ENCODE measurements at places on chromosomes 12 and 14. TPM values are rescaled to one million over a fixed set of nuclear protein-coding genes. Genes with fewer than 3 reads are reported as not detected.

- DNase-seq = no peak
Measured at GRCh38 chr12:2526371-2526770, 268.4 kb upstream of the FKBP4 start.

- DNase-seq = no peak
Measured at GRCh38 chr12:68334132-68334531, 2.0 kb upstream of the MDM1 start.

DNA sequence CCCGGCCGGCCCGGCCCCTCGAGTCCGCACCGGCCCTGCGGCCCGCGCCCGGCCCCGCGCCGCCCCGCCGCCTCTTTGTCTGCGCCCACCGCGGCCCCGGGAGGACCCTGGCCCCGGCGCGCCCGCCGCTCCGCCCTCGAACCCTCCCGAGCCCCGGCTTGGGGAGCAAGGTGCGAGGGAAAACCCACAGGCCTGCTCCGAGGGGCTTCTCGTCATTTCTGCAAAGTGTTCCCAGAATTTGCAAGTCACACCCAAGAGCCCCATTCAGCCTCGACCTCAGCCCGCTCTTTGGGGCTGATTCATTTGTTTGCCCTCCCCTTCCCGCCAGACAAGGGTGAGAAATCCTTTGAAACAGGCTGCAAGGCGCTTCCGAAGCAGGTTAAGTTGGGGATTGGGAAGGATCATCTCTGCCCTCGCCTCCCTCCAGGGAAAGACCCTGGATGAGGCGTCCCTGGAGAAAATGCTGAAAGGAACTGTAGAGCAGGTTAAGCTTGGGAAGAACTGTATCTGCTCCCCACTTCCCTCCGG, 325 bp upstream of the CLIP1 start:
- DNase-seq = peak; percentile 19

- no peak for DNase-seq
Measured at GRCh38 chr12:89884416-89884898, 175.8 kb upstream of the ATP2B1 start.

DNA sequence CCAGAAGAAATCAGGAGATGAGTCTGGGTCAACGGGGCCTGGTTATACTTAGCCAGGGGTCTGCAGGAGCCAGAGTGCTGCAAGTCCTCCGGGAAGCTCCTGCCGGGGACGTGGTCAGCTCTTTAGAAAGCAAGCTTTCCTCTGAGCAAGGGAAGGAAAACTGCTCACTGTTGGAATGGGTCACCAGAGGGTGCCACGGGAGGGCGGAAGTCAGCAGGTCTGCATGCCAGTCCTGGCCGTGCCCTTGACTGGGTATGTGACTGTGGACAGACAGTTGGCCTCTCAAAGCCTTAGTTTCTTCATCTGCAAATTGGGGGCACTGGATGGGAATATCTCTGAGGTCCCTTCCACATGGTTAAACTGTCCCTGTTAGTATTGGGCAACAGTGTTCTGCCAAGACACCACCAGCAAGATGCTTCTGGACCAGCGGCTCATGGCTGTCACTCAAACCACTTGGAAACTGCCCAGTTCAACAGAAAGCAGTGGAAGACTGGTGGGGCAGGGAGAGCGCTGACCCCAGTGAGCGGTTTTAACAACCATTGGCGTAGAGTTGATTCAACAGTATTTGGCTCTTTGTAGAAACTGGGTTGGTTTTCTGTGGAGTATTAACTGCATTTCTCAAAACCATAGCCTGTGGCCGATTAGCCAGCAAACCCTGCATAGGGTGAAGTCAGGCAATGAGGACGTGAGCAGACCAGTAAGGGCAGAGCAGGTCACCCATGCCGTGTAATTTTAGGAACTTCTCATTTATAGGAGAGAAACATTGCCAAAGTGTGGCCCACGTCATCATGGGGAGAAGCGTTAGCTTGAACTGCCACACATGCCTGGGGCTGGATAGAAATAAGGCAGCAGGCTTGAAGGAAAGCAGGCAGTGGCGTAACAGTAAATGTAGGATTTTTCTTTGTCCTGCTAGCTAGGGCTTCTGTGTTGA, 163.9 kb upstream of the PRMT8 start:
- DNase-seq = no peak

DNA sequence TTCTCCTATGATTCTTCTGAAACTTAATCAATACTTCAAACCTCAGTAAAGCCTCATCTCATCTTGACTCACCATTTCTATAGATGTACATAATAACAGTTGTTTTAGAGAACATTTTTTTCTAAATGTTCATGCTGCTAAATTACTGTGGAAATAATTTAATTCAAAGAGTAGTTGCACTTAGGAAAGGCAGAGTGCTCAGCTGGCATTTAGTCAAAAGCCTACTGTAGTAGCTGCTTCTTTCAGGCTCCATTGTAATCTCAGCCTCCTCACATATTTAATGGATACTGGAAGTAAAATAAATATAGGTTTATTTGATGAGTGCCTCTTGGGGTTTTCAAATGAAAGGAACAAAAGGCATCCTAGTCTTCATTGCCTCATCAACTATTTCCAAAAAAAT, 325.0 kb downstream of the CCER1 start:
- DNase-seq = no peak

DNA sequence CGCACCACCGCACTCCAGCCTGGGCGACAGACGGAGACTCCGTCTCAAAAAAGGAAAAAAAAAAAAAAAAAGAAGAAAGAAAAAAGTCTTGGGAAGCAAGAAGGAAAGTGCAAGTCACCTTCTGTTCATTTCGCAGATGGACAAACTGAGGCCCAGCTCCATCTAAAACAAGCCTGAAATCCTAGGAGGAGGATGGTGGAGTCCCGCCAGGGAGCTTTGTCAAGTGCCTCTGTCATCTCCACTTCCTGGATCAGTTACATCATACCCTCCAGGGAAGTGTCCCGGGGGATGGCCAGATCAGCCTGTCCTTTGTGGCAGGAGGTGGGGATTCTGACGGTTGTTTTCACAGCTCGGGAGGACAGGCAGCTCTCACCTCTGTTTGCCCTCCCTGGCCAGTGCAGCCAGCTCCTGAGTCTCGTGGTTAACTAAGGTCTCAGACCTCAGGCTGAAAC, 8.7 kb upstream of the SDSL start:
- no peak for DNase-seq

DNA sequence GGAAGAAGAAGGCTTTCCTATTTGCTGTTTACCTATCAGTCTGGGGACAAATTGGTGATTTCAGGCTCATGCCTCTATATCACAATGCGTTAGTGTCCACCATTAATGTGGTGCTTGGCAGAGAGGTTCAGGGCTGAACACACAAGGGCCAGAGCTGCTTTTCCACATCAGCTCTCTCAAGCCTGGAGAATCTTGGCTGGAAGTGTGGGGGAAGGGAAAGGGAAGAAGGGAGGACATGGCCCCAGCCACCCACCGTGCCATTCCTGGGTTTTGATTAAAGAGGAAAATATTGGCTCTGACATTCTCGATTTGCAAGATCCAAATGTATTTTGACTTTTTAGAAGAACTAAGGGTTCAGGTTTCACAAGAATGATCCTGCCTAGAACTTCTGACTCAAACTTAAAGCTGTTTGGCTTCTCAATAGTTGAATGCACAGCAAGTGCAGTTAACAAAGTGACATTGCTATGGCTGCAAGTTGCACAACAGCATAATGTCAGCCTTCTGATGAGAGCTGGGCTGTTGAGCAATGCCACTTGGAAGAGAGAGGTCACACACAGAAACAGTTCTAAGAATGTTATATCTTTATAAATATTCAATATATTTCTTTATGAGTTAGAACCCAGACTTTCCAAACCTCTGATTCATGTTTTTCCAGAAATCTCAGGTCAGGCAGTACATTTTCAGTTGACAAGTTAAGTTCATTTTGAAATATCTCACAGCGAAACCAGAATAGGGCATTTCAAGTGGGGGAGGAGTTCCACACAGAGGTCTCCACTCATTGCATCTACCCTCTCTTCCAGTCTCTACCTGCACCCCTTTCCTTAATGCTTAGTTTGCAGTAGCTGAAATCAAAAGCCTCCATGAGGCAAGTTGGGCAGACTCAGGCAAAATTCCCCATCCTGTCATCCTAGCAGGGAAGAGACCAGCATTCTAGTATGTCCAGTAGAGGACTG, 25.3 kb downstream of the IGF1 start:
- DNase-seq = no peak

GRCh38 chr12:121009741-121010140, 6.5 kb downstream of the C12orf43 start:
- no peak for DNase-seq

- DNase-seq = no peak
Measured at GRCh38 chr12:110548678-110549077, 34.4 kb downstream of the PPTC7 start.

DNA sequence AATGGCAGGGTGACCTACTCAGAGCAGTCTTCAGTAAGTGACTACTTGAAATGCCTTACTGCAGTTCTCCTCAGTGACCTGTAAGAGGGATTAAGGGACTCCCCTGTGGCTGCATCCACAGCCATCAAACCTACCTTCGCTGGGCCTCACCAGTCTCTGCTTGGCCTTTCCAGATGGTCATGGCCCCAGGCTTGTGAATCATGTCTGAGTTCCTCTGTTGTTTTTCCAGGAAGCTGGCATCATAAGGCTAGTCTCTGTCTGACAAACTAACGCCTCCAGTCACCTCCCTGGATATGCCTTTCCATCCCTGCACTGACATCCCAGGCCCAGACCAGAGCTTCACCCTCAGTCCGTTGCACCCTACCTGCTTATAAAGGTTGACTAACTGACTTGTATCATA, 14.0 kb downstream of the RNASE2 start:
- no peak for DNase-seq

DNA sequence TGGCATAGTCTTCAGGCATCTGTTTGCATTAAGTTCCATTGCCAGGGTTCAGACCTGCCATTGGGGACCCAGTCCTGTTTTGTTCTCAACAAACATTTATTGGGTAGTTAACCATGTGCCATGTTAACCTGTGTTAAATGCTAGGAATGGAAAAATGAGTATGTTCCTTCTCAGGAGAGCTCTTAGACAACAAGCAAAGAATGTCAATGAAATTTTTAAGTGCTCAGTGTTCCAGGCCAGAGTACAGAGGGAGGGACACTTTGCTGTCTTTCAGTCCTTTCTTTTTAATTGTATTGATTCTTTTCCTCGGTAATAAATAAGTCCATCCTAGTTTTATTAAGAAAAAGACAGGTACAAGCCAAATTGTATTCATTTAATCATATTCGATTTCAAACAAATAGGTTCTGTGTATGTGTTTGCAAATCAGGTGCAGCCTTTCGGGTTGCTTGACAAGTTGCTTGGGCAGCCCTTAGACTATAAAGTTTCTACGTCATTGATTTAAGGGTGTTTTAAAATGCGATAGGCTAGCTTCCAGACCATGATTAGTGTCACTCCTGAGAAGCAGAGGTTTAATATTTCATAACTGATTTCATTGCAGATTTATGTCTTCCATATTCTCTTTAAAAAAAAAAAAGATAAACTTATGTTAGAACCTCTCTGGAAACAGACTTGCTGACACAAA, 123.1 kb downstream of the DERA start:
- DNase-seq = no peak

DNA sequence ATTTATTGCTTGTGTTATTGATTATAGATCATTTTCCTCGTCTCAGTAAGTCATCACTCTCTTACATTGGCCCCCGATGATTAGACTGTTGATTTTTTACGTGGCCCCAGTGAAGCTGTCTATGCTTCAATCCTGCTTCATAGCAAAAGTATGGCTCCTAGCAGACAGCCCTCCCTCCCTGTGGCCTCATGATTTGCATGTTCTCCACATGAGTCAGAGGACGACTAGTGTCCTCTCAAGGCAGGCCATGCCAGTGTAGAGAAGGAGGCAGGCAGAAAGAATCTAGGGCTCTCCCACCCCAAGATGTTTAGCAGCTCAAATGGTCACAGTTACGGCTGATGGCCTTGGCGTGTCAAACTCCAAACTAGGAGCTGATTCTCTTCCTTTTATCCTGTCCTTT, 59.6 kb downstream of the FIGNL2 start:
- no peak for DNase-seq

GRCh38 chr14:37597914-37598746, 2.7 kb downstream of the TTC6 start:
- no peak for DNase-seq

GRCh38 chr14:50901361-50901760, 29.5 kb downstream of the ABHD12B start:
- no peak for DNase-seq

DNA sequence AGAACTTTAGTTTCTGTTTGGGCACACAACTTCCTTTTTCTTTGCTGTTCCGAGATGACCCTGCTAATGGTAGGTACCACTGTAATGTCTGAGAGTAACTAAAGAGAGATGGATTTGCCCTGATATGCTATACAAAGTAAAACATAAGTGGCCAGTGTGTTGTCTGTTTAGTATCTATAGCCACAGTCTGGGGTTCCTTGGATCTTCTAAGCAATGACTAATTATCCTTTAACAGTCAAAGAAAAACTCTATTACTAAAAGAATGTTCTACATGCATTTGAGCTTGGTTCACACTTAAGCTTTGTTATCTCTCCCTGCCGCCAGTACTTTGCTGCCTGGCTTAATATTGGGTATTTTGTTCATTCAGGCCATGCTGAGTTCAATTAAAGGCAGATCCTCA, 1051.9 kb upstream of the FLRT2 start:
- DNase-seq = no peak

- DNase-seq = no peak
Measured at GRCh38 chr12:18797604-18798003, 59.7 kb downstream of the CAPZA3 start.

Gene TAS2R30
- 6.5 TPM for total RNA-seq

Gene ADAM21
- under 0.01 TPM for total RNA-seq

Gene GALNT9
- 4.9 TPM for total RNA-seq

Gene STON2
- total RNA-seq = 19.2 TPM

Gene ASCL4
- not detected for total RNA-seq

Gene RGS6
- total RNA-seq = 4.9 TPM

Gene GUCY2C
- total RNA-seq = under 0.01 TPM

Gene CIDEB
- total RNA-seq = 2.0 TPM

Gene PARP2
- total RNA-seq = 20.8 TPM

Gene SLC6A15
- 81.1 TPM for total RNA-seq

Data from frontal cortex (tissue), 4 donors.